ENCODE measurements at places on chromosomes 5 and 9. TPM values are rescaled to one million over a fixed set of nuclear protein-coding genes. Genes with fewer than 3 reads are reported as not detected.

Gene UBE2R2
- 76.7 TPM for polyA plus RNA-seq

Gene LHX3
- not detected for polyA plus RNA-seq

Gene TRIM36
- polyA plus RNA-seq = 2.8 TPM

Gene HTR4
- polyA plus RNA-seq = not detected

Gene FAM120A
- polyA plus RNA-seq = 83.0 TPM

Gene ORM1
- not detected for polyA plus RNA-seq

Gene TRMT10B
- polyA plus RNA-seq = 16.9 TPM

Gene SH3GL2
- polyA plus RNA-seq = 5.9 TPM

Gene NOXA1
- 4.8 TPM for polyA plus RNA-seq

Gene EPB41L4B
- 15.7 TPM for polyA plus RNA-seq

Gene IL13
- polyA plus RNA-seq = not detected

Gene HSPB3
- not detected for polyA plus RNA-seq

Gene GTF3C4
- 26.5 TPM for polyA plus RNA-seq

Gene LCN9
- polyA plus RNA-seq = not detected

Gene BNC2
- polyA plus RNA-seq = 9.8 TPM

Gene TXNDC8
- polyA plus RNA-seq = not detected

Gene MYORG
- 9.9 TPM for polyA plus RNA-seq

Gene TLR4
- polyA plus RNA-seq = 7.6 TPM

Gene KIAA0825
- polyA plus RNA-seq = 5.0 TPM

Gene SLC25A48
- polyA plus RNA-seq = 3.4 TPM

Gene EXOC3
- 58.4 TPM for polyA plus RNA-seq

Gene PAEP
- polyA plus RNA-seq = not detected

Gene CDC20B
- polyA plus RNA-seq = 0.59 TPM

Measured in renal cortex interstitium (tissue), 15 donors.